GM04503 (cell line): ENCODE measurements at places on chromosomes 5 and 9.
A peak's percentile ranks its signal among the peaks of the same experiment; 100 is the strongest.

DNA sequence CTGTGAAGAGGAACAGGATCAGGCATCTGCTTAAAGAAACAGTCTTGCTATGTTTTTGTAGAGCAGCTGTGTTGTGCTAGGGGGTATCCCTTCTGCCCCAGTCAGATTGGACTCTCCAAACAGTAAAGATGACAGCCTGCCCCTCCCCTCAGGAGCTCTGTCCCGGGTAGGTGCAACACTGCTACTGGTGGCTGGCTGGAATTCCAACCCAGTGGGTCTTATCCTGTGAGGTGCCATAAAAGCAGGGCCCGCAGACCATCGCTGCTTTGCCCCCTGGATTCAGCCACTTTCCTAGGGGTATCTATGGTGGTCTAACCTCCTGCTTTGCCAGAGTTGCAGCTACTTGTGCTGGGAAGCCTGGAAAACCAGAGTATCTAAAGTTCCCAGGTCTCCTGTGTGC, 114.6 kb upstream of the PPP1R2B start:
- no peak for DNase-seq

DNA sequence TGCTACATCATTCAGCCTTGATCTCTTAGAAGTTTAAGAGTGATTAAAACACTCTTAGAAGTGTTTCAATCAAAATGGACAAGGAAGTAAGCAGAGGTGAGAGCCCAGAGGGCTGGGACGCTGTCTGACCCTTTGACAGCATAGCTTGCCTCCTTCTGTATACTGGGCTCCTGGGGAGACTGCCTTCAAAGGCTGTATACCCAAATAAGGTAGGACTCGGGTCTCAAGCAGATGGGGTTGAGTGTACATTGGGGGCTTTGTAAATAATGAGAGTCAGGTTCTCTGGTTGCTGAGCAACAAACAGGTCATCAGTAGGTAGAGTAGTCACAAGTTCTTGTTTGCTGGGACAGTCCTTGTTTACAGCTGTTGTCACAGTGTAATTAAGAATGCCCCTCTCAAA, 97.1 kb downstream of the PJA2 start:
- DNase-seq, result no peak

GRCh38 chr5:112848116-112848811, 12.8 kb upstream of the SRP19 start:
- DNase-seq, result peak; percentile 23

GRCh38 chr5:39698838-39699560, 274.2 kb upstream of the DAB2 start:
- no peak for DNase-seq

GRCh38 chr5:109939116-109939682, 249.5 kb downstream of the MAN2A1 start:
- no peak for DNase-seq

DNA sequence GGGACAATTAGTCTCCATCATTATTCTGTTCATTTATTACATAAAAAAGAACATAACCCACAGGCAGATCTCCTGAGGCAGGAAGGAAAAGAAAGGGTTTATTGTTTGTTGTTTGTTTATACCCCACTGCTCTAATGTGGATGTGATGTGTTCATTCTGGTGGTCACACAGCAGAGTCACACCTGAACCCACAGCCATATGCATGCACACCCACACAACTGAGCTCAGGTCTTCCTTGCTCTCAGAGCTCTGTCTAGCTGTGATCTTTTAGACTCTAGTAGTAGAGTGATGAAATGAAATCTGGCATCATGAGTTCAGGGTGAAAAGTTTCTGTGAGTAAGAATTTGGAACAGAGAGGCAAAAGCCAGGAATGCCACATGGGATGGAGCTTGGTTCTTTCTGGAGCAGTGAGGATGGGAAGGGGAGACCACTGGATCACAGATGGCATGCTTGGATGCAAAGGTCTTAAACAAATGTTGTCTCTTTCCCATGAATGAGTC, 227.0 kb downstream of the PAPPA start:
- DNase-seq, result no peak
